ENCODE measurements at places on chromosomes 3 and 15. TPM values are rescaled to one million over a fixed set of nuclear protein-coding genes. Genes with fewer than 3 reads are reported as not detected.

DNA sequence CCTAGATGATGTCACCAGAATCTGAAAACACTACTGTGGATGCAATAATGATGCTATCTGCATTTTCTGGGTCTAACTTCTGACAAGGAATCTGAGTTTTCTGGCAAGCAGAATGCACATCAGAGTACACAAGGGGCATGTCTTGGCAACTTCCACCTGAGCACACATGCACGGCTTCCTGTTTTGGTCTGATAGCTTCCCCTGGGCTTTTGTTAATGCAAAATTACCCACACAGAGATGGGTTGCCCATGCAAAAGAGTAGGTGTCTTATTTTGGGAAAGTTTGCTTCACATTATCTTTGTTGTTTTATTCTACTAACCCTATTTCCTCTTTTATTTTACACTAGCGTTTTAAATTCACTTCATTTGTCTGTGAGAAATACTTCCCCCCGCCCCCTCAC, 74.2 kb upstream of the SATB1 start:
- no peak for DNase-seq

- DNase-seq, result no peak
Observed at GRCh38 chr3:197600796-197601565, 45.2 kb upstream of the BDH1 start.

DNA sequence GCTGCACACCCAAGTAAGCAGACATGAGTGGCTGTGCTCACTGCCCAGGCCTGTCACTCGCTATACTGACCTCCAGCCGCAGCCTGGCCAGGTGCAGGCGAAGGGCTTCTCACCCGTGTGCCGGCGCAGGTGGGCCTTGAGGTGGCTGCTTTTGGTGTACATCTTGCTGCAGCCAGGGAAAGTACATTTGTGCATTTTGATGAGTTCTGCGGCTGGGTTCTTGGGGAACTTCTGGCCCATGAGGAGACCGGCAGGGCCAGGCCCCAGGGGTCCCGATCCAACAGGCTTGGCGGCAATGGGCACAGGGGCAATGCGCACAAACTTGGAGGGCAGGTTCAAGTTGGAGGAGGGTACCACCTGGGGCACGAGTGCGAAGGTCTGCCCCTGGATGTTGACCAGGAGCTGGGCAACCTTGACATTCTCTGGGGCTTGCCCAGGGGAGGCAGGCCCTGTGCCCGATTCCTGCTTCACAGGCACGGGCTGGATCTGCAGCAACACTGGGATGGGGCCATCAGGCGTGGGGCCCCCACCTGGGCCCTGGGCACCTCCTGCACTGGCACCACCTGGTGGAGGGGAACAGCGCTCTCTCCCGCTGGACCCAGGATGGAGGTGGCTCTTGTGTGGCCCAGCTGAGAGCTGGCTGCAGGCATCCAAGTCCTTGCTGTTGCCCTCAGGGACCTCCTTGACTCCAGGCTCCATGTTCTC, 5.3 kb downstream of the KLF15 start:
- DNase-seq, result no peak

NME9 gene
- total RNA-seq, result 3.7 TPM

SEMA3G gene
- 0.77 TPM for total RNA-seq

Measured in type B pancreatic cell (in vitro differentiated cells).